ENCODE measurements at places on chromosomes 11 and 22. TPM values are rescaled to one million over a fixed set of nuclear protein-coding genes. Genes with fewer than 3 reads are reported as not detected.

The SYT13 gene
- 11.5 TPM for polyA plus RNA-seq

The MMP13 gene
- polyA plus RNA-seq = 0.13 TPM

The CALCA gene
- 14.3 TPM for polyA plus RNA-seq

The FBLN1 gene
- 176 TPM for polyA plus RNA-seq

The KRTAP5-9 gene
- 0.79 TPM for polyA plus RNA-seq

The TREH gene
- polyA plus RNA-seq = 0.78 TPM

The C11orf21 gene
- polyA plus RNA-seq = 0.62 TPM

The TPBGL gene
- 0.13 TPM for polyA plus RNA-seq

The CRYBB2 gene
- 0.38 TPM for polyA plus RNA-seq

The OR51B5 gene
- 0.92 TPM for polyA plus RNA-seq

The SPON1 gene
- polyA plus RNA-seq = 67.6 TPM

The PHLDB1 gene
- polyA plus RNA-seq = 191 TPM

The OR5B21 gene
- not detected for polyA plus RNA-seq

The ZBED5 gene
- polyA plus RNA-seq = 118 TPM

The OTOG gene
- polyA plus RNA-seq = 0.11 TPM

The ATM gene
- 108 TPM for polyA plus RNA-seq

The EIF3L gene
- 872 TPM for polyA plus RNA-seq

The RPS6KA4 gene
- 17.4 TPM for polyA plus RNA-seq

The PTPN5 gene
- 0.56 TPM for polyA plus RNA-seq

The MEI1 gene
- polyA plus RNA-seq = 3.3 TPM

The HIC2 gene
- polyA plus RNA-seq = 10.6 TPM

The SCARF2 gene
- 31.2 TPM for polyA plus RNA-seq

The OR51I1 gene
- not detected for polyA plus RNA-seq
